ENCODE measurements at places on chromosomes 12 and 14.
A peak's percentile ranks its signal among the peaks of the same experiment; 100 is the strongest.

GRCh38 chr12:33944703-33945437, 77.4 kb upstream of the ALG10 start:
- no peak for DNase-seq

DNA sequence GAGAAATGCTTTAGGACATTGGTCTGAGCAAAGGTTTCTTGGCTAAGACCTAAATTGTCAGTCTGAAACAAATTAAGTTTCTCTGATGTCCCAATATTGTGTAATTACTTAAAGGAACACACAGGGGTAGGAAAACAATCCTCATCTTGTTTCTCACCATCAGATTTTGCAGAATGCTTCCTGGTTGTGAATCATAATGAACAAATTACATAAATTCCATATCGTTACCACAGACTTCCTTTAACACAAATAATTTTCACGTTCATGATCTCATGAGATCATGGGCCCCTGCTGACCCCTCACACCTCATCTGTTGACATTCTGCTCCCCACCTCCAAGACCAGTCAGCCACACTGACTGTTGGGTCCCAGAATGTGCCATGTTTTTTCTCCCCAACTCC, 194.1 kb downstream of the MON2 start:
- peak; percentile 65 for DNase-seq

DNA sequence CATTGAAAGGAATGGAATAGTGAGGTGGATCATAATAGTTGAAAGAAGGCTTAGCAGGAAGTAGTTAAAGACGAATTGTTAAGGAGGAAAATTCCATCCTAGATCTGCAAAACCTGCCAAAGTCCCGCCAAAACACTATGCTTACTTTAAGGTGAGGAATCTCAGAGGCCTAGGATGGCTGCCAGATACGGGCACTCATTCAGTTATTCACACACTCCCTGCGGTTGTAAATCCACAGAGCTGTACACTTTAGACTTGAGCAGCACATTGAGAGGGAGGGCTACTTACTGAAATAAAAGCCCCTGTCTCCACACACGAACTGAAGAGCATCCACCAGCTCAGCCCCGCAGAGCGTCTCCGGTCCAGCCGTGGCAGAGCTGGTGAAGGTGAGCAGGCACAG, 5.0 kb downstream of the IGF1 start:
- no peak for DNase-seq

DNA sequence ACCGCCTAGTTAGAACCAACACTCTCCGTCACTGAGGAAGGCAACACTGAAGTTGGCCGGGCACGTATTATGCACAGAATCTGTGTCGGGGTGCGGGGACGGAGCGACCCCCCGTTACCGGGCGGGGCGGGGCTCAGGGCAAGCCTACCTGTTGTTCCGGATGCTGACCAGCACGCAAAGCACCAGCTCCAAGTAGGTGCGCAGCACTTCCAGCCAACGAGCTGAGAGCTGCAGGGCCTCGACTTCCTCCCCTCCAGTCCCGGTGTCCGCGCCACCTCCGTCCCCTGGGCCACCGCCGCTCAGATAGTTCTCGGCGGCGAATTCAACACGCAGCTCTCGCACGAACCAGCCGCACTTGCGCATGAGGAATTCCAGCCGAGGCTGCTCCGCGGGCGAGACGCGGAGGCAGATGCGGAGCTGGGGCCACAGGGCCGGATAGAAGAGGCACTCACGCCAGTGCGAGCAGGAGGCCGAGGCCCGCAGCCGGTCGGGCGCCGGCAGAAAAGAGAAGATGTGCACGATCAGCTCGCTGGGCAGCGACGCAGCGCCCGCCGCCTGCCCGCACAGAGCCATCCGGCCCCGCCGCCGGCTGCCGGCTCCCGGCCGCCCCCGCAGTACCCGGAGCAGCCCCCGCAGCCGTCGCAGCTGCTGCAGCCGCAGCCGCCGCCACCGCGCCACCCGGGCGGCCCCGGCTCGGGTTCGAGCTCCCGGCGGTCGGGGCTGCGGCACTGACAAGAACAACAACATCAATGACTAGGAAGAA, 636 bp downstream of the FBXO33 start:
- DNase-seq: peak; percentile 62

- no peak for DNase-seq
These were observed 283.5 kb upstream of the RGS6 start for GRCh38 chr14:71648725-71649124.

- no peak for DNase-seq
These were observed 753 bp downstream of the RPH3A start for GRCh38 chr12:112792301-112792700.

DNA sequence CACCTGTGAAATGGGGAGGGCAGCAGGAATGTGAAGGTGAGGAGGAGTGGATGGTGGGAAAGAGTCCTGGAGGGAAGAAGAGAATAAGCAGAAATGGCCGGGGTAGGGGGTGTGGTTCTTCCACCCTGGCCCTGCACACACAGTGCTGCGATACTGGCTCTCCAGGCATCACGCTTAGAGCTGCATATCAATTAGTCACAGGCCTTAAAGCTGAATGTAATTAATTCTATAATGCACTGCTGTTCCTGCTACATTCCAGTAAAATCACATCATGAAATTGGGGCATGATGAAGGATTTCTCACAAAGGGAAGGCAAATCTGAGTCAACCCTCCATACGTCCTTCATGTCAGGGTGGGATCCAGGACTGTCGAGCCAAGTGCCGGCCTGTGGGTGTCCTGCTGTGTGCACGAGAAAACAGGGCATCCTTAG, 566.1 kb downstream of the BCL11B start:
- DNase-seq: no peak

DNA sequence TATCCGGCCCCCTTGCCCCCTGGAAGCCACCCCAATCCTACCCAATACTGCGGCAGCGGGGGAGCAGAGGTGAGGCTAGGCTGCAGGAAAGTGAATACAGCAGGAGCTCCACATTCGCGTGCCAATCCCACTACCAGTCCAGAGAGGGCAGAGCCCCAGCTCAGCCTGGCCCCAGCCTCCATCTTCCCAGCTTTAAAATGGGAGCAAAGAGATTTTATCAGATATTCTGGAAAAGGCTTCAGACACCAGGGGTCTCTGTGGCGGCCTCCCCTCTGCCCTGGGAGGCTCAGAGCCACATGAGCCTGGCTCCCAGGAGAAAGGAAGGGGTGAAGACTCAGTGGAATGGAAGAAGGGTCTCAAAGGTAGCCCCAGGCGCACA, 72.7 kb downstream of the NCOR2 start:
- DNase-seq: no peak

DNA sequence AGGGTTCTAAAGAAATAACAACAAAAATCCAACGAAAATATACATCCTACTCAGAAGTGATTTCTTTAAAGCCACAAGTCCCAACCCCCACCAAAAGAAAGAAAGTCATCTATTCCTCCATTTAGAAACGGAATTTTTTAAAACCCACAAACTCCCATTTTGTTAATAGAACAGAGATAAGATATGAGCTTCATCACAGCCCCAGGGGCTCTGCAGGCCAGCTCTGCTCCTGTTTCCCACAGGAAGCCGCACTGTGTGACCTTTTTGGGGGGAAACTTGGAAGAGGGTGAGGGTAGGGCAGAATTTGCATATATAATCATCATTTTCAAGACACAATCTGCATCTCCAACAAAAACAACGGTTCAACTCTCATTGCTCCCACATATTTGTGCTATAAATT, 2.8 kb downstream of the FBXL14 start:
- DNase-seq: no peak

GRCh38 chr14:101828046-101828445, 66.5 kb downstream of the PPP2R5C start:
- DNase-seq: no peak

- DNase-seq: no peak
These were observed 20.0 kb upstream of the SOCS2 start for GRCh38 chr12:93552427-93552826.

- DNase-seq: peak; percentile 77
These were observed 17.2 kb downstream of the NAV3 start for GRCh38 chr12:77847680-77848431.

GRCh38 chr14:90005441-90005840, 49.7 kb downstream of the TDP1 start:
- DNase-seq: no peak

- DNase-seq: no peak
These were observed 24.9 kb upstream of the JDP2 start for GRCh38 chr14:75402867-75403413.

DNA sequence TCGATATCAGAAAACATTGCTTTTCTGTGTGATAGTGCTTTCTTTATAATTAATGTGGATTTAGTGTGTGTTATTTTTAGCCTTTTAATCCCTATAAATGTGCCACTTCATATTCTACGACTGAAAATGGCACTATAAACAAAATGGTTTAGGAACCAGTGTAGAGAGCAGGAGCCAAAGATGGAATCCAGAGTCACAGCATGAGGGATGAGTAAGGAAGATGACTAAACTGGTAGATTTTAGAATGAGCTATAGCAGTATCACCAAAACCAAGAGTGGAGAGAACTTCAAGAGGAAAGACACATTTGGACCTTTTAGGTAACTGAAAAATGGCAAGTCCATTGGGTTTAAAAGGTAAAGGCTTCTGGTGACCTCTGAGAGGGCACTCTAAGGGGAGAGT, 887.2 kb downstream of the NRXN3 start:
- no peak for DNase-seq

DNA sequence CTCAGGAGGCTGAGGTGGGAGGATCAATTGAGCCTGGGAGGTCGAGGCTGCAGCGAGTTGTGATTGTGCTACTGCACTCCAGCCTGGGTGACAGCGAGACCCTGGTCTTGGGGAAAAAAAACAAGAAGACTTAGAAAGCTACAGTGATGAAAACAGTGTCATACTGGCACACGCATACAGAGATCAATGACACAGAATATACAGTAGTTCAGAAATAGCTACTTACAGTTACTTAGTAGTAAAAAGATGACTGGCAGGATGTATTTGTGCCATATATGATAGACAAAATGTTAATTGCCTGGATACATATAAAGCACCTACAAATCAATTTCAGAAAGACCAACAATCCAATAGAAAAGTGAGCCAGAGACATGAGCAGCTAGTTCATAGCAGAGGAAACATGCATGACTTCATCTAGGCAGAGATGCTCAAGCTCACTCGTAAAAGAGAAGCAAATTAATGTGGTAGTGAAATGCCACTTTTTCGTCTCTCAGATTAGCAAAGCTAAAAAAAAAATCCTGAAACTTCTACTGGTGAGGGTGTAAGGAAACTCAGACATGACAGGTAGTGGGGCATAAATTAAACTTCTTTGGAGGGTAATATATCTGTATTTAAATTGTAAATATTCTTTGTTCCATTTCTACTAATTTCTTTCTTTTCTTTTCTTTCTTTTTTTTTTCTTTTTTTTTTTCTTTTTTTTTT, 2.5 kb upstream of the ALDH2 start:
- no peak for DNase-seq

- DNase-seq: no peak
These were observed 20.3 kb upstream of the LMNTD1 start for GRCh38 chr12:25573346-25573745.

GRCh38 chr14:70709726-70710382, 68.1 kb downstream of the TTC9 start:
- peak; percentile 43 for DNase-seq

GRCh38 chr14:92122761-92123160, 992 bp downstream of the CPSF2 start:
- DNase-seq: peak; percentile 14

DNA sequence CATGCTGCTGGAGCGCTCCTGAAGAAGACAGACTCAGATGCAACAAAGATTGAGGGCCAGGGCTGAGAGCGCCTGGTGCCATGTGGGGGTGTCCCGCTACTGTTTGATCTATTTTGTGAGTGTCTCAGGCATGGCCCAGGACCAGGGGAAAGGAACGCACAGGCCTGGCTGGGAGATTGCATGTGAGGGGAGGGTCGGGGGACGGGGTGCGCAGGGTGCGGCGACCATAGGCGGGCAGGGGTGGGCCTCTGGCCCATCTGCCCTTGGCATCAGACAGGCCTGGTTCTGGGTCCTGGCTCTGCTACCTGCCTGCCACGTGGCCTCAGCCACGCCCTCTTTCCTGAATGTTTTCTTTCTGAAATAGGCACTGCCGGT, 47.5 kb downstream of the BEGAIN start:
- no peak for DNase-seq

- peak; percentile 81 for DNase-seq
These were observed 62.5 kb upstream of the PYGL start for GRCh38 chr14:51006781-51007211.

GRCh38 chr12:19158923-19159322, 29.4 kb downstream of the PLEKHA5 start:
- no peak for DNase-seq

GRCh38 chr14:44291366-44291915, 215.6 kb downstream of the FSCB start:
- no peak for DNase-seq

DNA sequence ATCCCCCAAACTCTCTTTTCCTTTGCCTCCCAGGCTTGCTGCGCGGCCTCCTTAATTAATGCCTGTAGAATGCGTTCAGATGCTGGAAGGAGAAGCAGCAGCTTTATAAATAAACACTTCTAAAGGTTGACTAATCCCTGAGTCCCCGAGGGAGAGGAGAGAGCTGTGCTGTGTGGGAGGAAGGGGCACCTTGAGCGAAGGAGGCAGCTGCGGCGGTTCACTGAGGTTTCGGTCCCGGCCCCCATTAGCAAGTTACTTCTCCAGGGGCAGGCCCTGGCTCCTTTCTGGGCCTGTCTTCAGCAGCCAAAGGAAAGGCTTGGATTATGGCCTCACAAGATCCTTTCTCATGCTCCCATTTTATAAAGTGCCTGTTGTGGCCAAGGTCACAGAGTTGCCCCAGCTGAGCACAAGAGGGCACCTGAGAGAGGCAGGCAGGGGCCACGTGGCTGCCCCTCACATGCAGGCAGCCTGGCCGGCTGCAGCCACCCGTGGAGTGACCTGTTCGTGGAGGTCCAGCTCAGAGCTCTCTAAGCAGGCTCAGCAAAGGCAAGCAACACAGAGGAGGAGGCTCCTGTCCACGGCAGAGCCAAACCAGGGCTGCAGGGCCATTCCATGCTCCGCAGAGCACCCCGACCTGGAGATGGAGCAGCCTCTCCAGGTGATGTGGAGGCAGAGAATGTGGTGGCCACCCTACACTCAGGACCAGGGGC, 15.0 kb upstream of the CACNA2D4 start:
- no peak for DNase-seq

GRCh38 chr14:82365471-82365870, 831.8 kb upstream of the SEL1L start:
- no peak for DNase-seq
